ENCODE measurements at places on chromosomes 11 and 22. TPM values are rescaled to one million over a fixed set of nuclear protein-coding genes. Genes with fewer than 3 reads are reported as not detected.

DNA sequence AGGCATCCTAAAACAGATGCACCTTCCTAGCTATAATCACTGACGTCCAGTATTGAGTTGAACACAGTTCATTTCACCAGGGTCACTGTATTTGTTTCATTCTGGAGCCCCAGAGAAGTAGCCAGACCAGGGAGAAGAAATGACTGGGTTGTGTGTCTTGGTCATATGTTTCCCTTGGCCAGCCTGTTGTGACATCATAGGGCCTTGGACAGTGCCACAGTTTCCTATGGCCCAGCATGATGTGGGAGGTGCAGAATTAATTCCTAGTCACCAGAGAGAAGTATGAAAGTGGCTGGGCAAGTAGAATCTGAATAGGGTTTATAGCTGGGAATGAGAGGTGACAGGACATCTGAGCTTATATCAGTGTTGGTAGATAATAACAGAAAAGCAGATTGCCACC lies 84.0 kb upstream of the ZBED5 start:
- DNase-seq, result no peak

GRCh38 chr11:108147150-108147549 lies 25.8 kb downstream of the ACAT1 start:
- no peak for DNase-seq

DNA sequence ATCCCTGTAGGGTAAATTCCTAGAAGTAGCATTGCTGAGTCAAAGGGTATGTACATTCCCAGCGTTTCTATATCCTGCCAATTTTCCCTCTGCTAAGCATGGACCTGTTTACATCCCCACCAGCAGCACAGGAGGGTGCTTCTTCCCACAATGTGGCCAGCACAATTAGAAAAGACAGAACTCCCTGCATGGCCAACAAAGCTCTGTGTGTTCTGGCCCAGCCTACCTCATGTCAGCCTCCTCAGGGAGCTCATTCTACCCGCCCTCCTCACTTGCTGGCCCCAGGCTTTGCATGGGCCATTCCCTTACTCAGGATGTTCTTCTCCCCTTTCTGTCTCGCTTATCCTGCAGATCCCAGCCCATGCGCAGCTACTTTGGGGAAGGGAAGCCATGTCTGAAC lies 186.1 kb downstream of the DSCAML1 start:
- DNase-seq, result no peak

The TEX54 gene
- total RNA-seq, result not detected

The DAGLA gene
- total RNA-seq, result 1.4 TPM

GRCh38 chr22:24427500-24428164 lies at the start of gene ADORA2A:
TSS of gene ADORA2A (plus strand) at chr22:24427599. CDS start at chr22:24433405, 5,806 bp downstream.
- DNase-seq, result no peak

GRCh38 chr11:15313862-15314261 lies 199.1 kb downstream of the INSC start:
- no peak for DNase-seq

GRCh38 chr11:118397448-118397847 lies 4.0 kb upstream of the ATP5MG start:
- DNase-seq, result no peak

The OR8D1 gene
- total RNA-seq, result not detected

The MUC2 gene
- total RNA-seq, result not detected

DNA sequence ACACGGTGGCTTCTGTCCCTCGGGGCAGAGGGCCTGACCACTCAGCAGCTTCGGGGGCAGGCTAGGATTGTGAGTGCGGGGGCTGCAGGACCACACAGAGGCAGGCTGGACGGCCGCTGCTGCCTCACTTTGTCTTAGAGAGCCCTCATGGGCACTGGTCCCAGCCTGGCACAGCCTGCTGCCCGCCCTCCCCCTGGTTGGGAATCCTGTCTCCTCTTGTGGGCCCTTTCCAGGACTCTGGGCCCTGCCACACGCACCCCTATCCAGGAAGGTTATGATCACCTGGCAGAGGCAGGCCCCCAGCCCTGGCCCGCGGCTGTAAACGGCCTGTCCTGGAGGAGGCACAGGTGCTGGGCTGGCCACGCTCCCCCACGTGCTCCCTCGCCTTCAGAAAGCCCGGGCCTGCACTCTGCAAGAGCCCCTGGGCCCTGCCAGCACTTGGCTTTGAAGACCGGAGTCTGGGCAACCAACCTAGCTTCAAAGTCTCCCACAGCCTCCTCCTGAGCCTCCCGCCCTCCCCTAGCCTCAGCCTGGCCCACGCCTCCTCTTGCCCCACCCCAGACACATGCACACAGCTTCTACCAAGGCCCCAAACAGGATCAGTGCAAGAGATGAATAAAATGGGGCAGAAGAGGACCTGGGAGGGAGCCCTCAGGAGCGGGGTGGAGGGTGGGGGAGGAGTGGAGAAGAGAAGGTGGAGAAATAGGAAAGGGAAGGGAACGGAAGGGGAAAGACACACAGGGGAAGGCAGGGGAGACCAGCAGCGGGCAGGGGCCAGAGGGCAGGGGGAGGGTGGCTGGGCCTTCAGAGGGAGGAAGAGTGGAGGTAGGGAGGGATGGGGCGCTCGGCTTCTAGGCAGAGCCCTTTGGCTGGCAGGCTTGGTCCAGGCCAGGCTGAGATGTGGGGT lies 31.0 kb downstream of the SYT7 start:
- DNase-seq, result no peak

GRCh38 chr11:34602245-34602644 lies 18.6 kb upstream of the EHF start:
- no peak for DNase-seq

- no peak for DNase-seq
These were observed 129.9 kb downstream of the GUCY1A2 start for GRCh38 chr11:106888386-106888785.

GRCh38 chr22:22386602-22387385 lies 121.7 kb downstream of the ZNF280B start:
- DNase-seq, result no peak

DNA sequence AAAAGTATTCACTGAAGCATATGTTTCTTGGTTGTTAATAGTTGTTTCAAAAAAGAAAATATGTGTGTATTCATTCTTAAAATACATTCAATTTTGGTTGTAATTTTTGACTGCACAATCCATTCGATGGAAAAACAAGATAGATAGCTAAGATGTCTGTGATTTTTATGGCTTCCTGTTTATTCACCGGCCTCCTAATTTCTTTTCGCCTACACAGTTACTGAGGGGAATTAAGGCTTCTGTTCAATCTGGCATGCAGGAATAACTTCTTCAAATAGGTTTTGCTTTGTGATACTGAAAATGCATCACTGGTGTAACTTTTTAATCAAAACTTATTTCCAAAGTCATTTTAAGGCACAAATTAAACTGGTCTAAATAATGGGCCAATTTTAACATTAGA lies 290.8 kb upstream of the ARHGAP42 start:
- DNase-seq, result no peak

The FBLN1 gene
- 246 TPM for total RNA-seq

DNA sequence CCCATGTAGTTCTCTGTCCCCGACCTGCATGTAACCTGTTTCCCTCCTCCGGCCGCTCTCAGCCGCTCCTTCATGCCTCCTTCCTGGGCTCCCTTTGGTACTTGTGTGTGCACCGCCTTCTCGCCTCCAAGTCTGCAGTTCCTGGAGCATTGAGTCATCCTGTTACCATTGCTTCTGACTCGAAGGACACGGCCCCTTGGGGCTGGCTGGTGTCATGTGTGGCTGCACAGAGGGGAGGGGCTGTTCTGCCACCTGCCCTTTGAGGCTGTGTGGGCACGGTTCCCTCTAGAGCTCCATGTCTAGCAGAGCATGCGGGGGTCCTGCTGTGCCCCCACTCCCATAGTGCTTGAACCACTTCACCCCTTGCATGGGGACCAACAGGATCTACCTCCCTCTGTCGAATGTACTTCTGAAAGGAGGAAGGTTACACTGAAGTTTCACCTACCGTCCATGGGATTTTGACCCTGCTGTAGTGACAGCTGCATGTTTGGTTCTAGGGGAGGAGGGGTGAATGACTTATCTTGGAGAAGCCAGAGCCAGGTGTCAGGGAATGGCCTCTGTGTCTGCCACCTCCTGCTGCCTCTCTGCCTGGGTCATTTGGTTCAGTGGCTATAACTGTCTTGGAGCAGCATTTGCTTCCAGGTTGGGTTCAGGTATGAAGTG lies 39.6 kb downstream of the BCR start:
- DNase-seq, result no peak

The TIGD3 gene
- 0.38 TPM for total RNA-seq

Measured in omental fat pad (tissue), 4 donors.